Right renal pelvis (tissue), 4 donors: ENCODE measurements at places on chromosomes 4 and X. TPM values are rescaled to one million over a fixed set of nuclear protein-coding genes. Genes with fewer than 3 reads are reported as not detected.

NWD2 gene
- 0.30 TPM for polyA plus RNA-seq

DNA sequence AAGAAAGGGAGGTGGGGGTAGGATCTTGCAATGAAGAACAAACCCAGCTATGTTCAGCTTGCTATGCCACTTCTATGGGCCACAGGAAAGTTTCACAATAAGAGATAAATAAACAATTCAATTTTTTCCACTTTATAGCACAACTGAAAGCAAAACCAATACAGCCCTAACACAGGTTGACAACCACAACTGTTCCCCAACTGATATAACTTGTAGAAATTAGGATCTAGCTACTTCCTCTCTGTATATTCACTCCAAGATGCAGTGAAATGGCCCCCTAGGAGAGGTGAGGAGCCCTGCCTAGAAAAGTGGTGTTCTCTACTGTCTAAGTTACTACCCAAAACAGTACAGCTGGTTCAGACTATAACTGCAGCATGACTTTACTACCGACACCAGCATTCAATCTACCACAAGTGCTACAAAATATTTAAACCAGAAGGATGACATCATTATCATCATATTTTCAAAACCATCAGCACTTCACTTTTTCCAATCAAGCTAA lies 77.0 kb downstream of the FBXW7 start:
- no peak for DNase-seq

AMTN gene
- polyA plus RNA-seq = not detected

DNA sequence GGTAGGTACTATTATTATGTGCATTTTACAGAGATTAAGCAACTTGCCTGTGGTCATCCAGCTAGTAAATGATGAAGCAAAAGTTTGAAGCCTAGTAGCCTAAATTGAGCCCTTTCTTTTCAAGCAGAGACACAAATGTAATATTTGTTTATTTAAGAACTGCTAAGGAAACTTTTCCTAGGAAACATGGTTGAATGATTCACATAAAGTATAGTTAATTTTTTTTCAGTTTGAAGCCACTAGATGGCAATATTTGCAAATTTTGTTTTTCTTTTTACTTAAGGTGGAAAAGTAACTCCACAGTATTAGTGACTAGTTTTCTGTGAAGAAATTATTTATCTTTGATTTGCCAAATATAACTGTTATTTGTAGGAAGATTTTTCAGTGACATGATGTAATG lies 52.8 kb upstream of the ANKRD17 start:
- DNase-seq = no peak

DNA sequence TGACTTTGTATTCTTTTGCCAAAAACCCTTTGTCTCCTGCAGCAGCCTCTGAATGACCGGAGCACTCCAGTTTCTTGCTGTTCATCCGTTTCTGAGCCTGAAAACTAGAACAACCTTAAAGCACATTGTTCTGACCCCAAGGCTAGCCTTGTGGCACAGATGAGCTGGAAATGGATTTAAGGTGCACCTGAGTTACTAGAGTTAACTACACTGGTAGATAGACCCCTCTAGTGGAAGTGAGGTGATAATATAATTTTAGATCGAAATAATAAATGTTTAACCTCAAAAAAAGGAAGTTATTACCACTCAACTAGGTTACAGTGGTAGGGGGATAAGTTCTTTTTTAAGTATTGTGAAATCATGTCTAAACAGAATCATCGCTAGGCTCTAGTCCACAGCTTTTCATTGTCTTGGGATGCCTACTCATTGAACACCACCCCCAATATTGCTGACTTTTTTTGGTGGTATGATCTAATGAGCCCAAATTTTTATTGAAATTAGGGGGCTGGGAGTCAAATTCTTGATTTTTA lies 2.7 kb downstream of the PLS3 start:
- DNase-seq = no peak

DNA sequence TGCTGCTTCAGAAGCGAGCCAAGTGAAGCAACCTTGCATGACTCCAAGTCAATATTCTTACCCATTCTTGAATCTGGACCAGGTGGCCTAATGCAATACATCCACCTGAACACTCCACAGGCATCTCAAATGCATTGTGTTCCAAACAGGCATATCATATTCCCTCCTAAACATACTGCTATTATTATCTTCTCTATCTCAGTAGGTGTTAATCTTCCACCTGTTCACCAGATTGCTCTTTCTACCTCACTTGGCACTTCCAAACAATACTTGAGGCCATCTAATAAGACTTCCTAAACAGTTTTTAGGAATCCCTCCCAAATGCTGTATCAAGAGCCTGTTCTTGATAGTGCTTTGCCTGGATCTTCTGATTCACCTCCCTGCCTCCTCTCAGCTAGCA lies 90.7 kb downstream of the GPRIN3 start:
- no peak for DNase-seq

- no peak for DNase-seq
These were observed 433.5 kb downstream of the AFF2 start for GRCh38 chrX:148933881-148934280.

MTTP gene
- polyA plus RNA-seq = 9.9 TPM

DNA sequence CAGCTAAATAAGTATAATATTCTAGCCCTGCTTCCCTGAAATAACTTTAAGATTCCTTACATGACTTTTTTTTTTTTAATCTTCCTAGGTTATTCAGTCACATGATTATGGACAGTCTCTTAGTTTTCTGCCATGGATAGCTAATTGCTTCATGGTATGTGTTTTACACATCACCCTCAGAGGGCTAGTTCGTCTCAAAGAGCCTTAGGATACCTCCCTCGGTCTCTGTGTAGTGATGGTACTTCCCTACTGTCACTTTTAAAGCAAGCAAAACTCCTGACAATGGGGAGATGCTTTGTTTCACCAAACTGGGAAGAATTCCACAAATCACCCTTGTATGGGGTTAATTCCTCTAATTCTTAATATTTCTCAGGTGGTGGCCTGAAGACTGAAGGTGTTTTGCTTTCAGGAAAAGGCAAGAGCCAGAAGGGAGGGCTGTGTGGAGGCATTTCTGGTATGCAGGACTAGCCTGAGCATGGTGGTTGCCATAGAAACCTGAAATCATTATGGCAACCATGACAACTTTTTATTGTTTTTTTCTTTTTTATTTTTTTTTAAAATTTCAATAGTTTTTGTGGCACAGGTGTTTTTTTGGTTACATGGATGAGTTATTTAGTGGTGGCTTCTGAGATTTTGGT lies 70.4 kb downstream of the BEX3 start:
- no peak for DNase-seq

DNA sequence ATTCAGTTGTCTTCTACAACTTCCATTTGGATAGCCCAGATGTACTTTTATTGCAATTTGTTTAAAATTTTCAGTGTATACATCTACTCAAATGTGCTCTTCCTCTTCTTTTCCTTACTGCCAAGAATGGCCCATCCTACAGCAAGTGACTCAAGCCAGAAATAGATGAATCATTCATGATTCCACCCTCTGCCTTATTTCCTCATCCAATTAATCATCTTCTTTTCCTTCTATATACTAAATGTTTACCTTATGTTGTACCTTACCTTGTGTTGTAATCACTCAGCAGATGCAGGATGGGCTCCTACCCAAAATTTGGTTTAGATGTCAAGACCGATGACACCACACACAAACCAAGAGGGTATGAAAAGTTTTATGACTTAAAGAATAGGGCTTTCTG lies 437.8 kb downstream of the GRXCR1 start:
- DNase-seq = no peak

- DNase-seq = no peak
These were observed 46.1 kb upstream of the NAP1L5 start for GRCh38 chr4:88743696-88744095.

ATP8A1 gene
- polyA plus RNA-seq = 26.7 TPM

DNA sequence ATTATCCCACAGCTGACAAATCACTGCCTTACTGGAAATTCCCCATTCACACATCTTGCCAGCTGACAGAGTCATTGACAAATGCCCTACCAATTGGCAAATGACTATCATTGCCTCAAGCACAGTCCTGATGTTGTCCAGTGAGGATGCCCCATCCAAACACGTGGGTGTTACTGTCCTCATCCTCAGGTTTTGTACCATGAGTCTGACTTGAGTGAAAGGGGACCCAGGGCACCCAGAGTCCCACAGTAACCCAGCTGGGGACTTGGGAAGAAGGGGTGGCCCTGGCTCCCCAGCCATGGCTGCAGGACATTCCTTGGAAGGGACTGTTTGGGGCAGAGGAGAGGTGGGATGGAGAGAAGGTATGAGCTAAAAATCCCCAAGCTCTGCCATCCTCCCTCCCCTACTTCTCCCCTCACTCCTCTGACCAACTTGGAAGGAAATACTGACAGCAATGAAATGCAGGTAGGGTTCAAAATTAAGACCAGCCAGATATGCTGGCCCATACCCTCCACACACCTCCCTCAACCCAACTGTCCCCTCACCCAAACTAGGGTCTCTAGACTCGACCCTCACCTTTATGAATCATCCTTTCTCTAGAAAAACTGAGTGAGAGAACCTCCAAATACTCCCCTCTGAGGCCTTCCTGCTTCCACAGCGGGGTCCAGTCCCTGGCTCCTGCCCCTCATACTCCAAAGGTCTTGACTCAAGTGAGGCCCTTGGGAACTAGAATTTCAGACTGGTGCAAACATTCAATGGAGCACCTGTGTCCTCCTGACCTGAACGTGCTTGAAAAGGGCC lies 5.1 kb downstream of the TIMP1 start:
- no peak for DNase-seq

GRCh38 chrX:130245441-130245840 lies 23.3 kb downstream of the ZNF280C start:
- DNase-seq = no peak

DNA sequence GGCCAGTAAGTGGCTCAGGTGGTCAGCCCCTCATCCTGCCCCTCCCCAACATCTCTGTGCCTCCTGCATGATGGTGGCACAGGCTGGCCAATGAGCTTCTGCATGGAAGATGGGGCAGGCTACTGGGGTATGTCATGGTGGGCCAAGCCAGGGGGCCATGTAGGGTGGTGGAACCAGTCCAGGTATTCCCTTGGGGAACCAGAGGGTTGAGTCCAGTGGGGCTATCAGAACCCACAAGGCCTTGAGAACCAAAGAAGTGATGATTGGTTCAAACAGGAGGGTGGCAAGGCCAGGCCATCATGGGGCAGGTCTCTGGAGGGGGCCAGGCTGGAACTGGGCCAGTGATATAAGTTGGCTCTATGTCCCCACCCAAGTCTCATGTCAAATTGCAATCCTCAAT lies 18.8 kb upstream of the PPP2R2C start:
- no peak for DNase-seq

- DNase-seq = no peak
These were observed 25.2 kb upstream of the GK start for GRCh38 chrX:30627818-30628652.

SLC6A8 gene
- polyA plus RNA-seq = 53.0 TPM
